ENCODE measurements at places on chromosomes 13 and 19.
A peak's percentile ranks its signal among the peaks of the same experiment; 100 is the strongest.

DNA sequence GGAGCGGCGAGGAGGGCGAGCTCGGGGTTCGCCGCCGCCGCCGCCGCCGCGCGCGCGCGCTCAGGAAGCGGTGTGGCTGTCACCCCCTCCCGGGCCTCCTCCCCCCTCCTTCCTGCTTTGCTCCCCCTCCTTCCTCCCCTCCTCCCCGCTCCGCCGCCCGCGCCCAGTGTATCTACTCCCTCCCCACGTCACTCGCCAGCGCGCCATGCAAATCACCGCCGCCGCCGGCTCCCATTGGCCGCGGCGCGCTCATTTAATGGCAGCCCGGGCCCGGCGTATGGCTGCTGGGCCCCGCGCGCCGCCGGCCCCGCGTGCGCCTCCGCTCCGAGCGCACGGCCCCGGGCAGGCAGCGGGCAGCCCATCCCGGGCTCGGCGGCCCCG is 335 bp upstream of the SOX1 start:
- peak; percentile 19 for DNase-seq

- DNase-seq, result no peak
Measured at GRCh38 chr19:44712864-44713515, 14.0 kb downstream of the CEACAM16 start.

GRCh38 chr13:47794963-47795362 is 206.1 kb downstream of the SUCLA2 start:
- no peak for DNase-seq

- DNase-seq, result no peak
Measured at GRCh38 chr13:71611292-71611691, 255.7 kb downstream of the DACH1 start.

DNA sequence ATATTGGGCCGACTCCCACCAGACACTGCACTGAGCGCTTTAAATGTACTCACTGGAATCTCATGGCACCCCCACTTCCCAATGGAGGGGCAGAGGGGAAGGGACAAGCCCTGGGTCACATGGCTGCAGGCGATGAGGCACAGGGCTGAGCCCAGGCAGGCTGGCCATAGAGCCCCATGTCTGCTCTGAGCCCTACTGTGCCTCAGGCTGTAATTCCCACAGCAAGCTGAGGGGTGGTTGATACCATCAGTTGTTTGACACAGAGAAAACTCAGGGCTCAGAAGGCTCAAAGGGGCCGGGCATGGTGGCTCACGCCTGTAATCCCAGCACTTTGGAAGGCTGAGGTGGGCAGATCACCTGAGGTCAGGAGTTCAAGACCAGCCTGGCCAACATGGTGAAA is 25.1 kb downstream of the RFX1 start:
- no peak for DNase-seq

DNA sequence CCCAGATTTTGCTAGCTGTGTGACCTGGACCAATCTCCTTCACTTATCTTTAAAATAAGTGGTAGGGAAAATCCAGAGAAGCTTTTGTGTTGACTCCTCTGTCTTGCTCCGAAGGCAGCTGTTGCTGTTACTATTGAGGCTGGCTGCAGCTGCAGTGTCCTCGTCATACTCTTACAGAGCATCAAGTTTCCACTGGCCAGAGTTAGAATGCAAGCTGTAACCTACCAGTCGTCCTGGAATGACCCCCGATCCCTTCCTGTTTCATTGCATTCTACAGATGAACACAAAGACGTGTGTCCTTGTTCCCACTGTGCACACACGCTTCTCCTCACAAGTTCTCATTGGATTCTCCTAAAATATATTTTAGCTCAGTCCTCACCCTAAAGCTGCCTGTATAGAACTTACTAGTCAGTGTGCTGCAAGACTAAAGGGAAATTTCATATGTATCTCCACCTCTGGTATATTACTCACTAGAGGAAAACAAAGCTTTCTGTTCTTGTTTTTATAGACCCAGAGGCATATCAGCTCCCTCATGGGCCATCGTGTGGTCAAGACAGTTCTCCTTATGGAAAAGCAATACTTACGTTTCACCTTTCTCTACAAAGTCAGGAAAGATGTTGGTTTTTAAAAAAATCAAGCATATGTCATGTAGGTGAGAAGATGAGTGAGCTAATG is 589.8 kb downstream of the LMO7 start:
- no peak for DNase-seq

DNA sequence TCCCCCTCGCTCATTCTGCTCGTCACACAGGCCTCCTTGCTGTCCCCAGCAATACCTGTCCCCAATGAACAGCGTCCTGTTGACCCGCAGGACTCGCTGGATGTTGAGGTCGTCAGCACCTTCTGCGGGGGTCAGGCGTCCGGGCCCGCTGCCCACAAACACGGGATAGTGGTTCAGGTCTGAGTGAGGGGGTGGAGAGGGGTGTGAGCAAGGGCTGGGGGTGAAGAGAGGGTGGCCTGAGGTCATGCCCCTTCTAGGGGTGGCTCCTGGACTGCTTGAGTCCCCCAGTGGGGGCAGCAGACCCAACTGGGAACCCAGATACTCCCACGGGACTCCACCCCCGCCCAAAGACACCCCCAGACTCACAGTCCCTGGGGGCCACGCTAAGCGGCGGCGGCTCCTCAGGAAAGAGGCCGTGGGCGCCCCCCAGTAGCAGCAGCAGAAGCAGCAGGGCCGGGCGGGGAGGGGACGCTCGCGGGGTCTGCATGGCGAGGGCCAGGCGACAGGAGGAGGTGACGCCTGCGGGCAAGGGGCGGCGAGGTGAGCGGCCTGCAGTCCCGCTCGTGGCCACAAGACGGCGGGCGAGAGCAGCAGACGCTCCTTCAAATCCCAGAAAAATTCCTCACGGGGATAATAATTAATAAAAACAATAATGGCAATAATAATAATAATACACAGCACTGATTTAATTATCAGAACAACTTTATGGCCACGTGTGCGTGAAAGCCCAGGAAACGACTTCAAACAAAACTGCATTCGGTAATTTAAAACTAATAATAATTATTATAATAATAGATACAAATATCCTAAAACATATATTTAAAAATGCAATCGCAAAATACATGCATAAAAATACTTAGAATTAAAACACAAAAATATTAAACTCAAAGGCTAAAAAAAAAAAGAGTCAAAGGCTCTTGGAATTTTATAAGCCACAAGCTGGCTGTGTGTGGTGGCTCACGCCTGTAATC is 1.2 kb downstream of the SEMA6B start:
- DNase-seq, result no peak

GRCh38 chr19:543910-544608 is at the start of gene GZMM:
Gene GZMM (plus strand): TSS chr19:544053. CDS start chr19:544072, 19 bp downstream.
- DNase-seq, result peak; percentile 60

DNA sequence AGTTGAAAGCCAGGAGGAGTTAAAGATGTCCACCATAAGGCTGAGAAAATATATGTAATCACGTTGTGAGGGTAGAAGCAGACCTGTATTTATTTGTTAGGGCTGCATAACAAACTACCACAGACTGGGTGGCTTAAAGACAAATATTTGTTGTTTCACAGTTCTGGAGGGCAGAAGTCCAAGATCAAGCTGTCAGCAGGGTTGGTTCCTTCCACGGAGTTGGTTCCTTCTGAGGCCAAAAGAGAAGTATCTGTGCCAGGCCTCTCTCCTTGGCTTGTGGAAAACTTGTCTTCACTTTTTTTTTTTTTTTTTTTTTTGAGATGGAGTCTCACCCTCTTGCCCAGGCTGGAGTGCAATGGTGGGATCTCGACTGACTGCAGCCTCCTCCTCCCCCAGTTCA is 73.7 kb upstream of the SLAIN1 start:
- DNase-seq, result no peak

DNA sequence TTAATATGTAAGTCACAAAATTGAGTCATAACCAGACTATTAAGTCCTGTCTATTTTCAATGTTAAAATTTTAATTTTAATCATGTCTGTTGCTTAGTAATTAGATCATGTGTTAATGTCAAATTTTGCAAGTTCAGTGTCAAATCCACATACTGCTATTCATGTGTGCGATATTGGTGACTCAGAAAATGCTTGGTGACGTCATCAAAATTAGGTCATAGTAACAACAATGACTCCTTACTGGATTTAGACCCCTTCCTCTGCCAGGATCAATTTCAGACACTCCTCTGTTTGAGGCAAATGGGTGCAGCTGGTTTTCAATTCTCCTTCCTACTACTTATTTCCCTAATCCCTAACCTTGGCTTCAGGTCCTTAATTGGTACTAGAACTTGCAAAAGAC is 1394.3 kb upstream of the SLC10A2 start:
- no peak for DNase-seq

DNA sequence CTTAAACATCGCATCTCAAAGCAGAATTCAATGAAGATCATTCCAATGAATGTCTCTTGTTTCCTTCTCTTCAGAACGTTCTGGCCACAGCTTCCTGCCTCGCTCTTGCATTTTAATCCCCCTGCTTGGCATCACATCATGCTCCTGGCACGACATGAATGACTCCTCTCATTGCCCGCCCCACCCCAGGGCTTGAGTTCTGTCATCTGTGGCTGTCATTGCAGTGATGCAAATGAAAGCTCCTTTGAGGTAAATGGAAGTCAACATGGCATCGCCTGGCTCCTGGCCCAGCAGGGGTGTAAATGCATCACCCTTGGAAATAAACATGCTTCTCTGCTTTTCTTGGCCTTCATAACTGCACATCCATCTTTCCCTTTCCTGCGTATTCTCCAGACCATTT is 48.6 kb downstream of the SCEL start:
- DNase-seq, result no peak

- no peak for DNase-seq
Measured at GRCh38 chr19:14033946-14034345, 2.4 kb downstream of the IL27RA start.

DNA sequence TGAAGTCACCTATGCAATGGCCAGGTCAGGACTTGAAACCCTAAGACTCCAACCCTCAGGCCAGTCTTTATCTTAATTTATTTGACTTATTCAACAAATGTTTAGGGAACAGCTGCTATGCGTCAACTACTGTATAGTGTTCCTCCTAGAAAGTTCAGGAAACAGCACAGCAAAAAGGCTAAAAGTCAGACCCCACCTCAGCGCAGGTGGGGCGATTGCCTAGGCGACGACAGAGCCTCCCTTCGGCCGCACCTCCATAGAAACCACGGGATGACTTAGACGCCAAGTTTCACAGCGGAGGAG is 502 bp downstream of the VRK3 start:
- DNase-seq, result no peak

DNA sequence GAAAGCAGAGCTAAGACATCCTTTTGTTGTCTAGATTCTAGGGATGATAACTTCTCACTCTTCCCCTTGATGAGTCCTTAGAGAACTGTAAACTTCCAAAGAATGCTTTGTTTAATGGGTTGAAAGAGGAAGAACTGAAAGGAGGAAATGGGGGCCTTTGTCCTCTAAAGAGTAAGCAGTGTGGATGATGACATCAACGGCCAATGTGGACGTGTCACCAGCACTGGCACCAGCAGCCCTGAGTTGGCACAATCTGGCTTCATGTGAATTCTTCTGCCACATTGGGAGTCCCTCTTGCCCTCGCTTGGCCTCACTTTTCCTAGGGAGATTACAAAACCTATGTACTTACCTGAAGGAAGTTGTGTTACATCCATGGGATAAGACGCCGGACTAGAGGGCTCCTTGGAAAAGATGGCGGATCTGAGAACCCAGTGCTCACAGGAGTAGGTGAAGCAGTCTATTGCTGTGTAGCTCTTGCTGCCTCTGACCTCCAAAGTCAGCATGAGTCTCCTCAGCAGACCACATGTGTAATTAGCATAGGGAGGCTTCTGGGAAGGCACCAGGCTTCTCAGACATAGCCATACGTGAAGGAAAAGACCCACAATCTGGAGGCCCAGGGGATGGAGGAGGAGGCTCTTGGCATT is 62.8 kb downstream of the RGCC start:
- no peak for DNase-seq

DNA sequence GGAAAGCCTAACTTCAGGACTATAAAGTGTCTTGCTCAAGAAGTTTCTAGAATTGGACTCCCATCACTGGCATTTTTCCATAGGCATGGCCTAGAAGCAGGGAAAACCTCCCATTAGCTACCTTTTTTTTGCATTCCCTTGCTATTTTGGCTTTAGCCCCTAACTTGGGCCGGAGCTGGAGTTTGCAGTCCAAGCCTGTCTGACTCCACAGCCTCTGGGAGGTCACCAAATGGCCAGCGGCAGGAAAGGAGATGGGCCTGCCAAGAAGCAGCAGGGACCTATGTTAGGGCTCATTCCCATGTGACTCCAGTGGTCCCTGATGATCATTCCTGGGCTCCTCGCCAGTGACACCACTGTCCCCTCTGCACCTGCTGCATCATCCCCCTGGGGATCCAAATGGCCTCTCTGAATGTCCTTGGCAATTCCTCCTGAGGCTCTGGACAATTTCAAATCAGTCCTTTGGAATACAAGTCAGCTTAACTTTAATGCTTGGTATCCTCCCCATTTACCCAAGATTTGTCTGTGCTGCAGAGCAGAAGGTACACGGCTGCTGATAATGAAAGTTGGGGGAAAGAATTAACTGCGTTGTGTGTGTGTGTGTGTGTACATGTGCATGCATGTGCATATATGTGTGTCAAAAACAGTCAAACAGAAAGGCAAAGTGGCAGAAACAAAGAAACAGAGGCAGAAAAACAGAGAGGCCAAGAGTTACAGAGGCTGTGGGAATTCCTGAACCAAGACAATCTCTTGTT is 69.8 kb upstream of the SERP2 start:
- no peak for DNase-seq

DNA sequence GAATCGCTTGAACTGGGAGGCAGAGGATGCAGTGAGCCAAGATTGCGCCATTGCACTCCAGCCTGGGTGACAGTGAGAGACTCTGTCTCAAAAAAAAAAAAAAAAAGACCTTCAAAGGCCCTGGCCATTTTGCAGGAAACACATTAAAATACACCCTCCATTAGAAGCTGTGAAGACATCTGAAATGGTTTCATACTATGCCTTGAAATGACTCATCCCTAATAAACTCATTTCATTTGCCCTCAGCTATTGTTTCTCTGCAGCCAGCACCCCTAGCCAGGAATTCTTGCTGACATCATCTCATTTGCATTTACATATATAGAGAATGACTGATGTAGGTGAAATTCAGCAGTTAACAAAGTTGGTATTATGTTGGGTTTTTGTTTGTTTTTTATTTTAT is 8.7 kb downstream of the EML2 start:
- no peak for DNase-seq

DNA sequence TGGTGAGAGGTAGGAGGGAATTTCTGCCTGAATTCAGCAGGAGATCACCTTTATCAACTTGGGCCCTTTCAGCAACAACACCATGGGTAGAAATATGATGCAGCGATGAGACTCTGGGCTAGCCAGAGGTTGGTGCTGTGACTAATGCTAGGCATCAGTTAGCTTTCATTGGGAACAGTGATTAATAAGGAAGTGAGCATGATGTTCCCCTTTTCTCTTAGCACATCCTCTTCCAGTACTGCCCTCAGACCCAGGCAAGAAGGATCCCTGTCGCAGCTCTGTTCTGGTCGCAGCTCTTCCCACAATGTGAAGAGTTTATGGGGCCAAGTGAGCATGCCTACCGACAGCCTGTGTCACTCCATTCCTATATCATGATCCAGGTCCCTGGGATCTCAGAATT is 100.5 kb downstream of the FLT1 start:
- DNase-seq, result no peak

DNA sequence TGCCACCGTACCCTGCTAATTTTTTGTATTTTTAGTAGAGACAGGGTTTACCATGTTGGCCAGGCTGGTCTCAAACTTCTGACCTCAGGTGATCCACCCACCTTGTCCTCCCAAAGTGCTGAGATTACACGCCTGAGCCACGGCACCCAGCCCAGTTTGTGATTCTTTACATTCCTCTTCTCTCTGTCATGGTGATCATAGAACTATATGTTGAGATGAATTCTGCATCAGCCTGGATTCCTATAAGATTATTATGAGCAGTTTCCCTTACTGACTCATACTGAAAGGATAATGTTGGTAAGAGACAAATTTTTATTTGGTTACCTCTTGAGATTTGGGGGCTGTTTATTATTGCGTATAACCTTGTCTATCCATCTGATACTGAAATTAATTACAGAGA is 121.5 kb upstream of the CSNK1A1L start:
- DNase-seq, result no peak
